Natural killer cell (primary cell): ENCODE measurements at places on chromosomes 2 and 18. TPM values are rescaled to one million over a fixed set of nuclear protein-coding genes. Genes with fewer than 3 reads are reported as not detected.

The B3GNT7 gene
- 87.5 TPM for total RNA-seq

The IL1A gene
- total RNA-seq, result not detected

The MOB4 gene
- total RNA-seq, result 27.1 TPM

The ATL2 gene
- 48.3 TPM for total RNA-seq

The TNFRSF11A gene
- 6.9 TPM for total RNA-seq

DNA sequence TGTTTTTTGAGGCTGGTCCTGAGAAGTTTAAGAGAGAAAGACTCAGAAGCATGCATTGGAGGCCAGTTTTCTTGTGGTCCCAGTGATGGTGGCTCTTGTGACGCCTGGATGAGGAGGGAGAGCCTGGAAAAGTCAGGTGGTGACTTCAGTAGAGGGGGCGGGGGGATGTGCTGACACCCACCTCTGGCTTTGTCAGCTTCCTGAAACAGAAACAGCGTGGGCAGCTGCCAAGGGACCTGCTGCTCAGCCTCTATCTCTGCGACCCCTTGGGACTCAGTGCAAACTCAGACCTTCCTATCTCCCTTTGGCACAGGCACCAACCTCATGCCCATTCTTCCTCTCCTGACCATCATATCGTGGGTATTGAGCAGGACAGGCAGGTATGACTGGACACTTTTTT is 6.4 kb downstream of the TGFBRAP1 start:
- DNase-seq, result no peak

DNA sequence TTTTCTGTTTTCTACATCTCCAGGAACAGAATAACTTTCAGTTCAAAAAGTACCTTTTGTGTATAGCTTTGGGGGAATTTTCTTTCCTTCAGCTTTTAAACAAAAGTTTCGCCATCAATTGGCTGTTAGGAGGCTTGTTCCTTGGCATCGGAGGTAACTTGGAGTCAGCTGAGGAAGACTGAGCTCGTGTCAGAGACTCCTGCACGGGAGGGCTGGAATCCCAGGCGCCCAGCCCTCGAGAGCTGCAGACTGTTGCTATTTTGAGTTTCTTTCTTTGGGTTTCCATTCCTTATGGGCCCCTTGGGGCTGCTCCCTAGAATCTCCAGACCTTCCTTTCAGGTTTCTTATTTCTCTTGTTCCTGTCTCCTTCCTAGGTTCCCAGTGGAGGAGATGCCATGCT is 8.1 kb downstream of the EMILIN2 start:
- no peak for DNase-seq

- no peak for DNase-seq
Measured at GRCh38 chr18:51077217-51077616, 47.2 kb downstream of the SMAD4 start.

- DNase-seq, result no peak
Measured at GRCh38 chr2:45729753-45730512, 78.5 kb downstream of the PRKCE start.

DNA sequence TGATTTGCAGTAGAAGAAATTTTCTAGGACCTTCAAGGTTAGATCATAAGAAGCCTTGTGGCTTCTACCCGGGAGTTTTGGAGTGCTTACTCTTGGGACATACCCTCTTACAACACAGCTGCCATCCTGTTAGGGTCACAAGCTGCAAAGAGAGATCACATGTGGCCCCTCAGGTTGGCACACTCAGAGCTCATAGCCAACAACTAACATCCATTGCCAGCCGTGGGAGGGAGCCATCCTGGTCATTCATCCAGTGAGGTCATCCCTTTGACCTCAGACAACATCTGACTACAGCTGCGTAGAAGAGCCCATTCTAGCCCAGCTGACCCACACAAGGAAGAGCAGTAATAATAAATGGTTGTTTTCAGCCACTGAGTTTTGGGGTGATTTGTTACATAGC is 76.9 kb upstream of the NABP1 start:
- DNase-seq, result no peak

- DNase-seq, result no peak
Measured at GRCh38 chr2:112813280-112813966, 23.2 kb downstream of the IL1B start.

DNA sequence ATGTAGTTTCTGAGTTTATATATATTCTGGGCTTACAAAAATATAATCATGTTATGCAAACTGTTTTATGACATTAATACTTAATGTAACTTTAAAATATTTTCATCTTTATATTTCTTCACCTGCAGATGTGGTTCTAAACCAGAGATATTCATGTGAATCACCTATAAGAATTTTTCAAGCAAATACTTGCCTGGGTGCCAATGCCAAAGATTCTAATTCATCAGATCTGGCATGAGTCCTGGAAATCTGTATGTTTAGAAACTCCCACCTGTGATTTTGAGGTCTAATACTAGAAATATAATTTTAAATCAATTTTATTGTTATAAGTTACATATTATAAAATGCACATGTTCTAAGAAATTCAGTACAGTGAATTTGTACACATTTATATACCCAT is 19.9 kb upstream of the DNAH6 start:
- DNase-seq, result no peak

- no peak for DNase-seq
Measured at GRCh38 chr2:188726626-188727247, 247.4 kb upstream of the COL3A1 start.
